ENCODE measurements at places on chromosomes 3 and 15.

DNA sequence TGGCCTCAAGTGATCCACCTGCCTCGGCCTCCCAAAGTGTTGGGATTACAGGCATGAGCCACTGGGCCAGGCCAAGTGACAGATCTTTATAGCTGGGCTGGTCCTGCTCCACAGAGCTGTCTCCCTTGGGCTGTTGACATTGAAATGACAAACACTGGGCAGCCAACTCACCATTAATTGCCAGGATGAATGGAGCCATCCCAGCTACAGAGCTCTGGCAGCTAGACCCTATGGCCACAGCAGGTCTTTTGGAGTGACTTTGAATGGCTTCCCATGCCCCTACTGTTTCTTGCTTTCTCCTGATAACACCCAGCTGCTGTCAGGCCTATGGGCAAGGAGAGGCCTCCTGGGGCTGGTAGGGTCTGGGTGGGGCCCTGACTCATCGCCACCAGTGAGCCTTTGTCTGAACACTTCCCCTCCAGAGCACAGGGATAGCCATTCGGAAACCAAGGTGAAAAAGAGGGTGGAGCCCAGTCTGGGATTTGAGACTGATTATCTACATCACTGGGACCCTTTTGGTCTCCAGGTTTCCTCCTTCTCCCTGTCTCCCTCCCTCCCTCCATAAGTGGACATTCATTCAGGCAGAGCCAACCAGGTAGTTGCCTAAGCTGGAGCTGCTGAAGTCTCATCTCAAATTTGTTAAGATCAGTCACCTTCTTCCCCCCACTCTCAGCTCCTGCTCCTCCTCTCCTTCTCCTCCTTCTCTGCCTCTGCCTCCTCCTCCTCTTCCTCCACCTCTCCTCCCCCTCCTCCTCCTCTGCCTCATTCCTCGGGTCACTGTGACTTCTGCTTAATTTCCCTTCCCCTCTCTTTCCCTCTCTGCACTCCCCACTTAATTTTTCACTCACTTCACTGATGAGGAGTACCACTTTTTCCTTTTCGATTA is 34.0 kb downstream of the BHLHE40 start:
- no peak for DNase-seq

DNA sequence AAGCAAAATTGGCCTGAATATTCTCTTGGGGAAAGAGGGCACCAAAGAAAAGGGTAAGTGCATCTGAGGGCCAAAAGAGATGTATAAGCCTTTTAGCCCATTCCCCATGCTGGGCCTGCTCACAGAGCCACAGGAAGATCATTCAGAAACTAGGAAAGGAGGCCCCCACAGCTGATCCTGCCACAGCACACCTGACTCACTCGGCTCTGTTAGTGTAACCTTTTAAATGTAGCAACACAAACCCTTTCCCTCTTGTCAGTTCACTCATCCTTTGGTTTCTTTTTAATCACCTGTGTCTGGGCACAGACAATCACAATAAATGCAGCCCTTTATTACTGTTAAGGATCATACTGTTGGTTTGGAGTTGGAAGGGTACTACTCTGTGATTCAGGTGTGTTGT is 69.9 kb downstream of the PDCD6IP start:
- DNase-seq = no peak

- no peak for DNase-seq
Observed at GRCh38 chr3:7188551-7188950, 327.6 kb downstream of the GRM7 start.

- DNase-seq = no peak
Observed at GRCh38 chr3:173217127-173217526, 76.1 kb upstream of the SPATA16 start.

DNA sequence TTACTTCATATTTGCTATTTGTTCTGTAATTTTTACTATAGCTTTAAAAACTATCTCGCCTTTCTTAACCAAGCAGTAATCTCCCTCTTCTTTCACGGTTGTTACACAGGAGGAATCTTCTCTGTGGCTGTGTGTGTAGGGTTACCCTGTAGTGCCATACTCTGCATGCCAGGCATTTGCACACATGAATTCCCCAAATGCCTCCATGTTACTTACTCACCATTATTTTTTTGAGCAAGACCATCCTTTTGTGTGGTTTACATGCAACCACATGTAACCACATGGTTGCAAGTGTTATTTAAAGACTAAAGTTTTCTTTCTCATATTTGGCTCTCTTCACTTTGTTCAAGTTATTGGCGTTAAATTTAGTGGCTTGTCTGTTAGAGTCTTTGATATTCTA is 45.5 kb downstream of the HPS3 start:
- DNase-seq = peak; percentile 13

DNA sequence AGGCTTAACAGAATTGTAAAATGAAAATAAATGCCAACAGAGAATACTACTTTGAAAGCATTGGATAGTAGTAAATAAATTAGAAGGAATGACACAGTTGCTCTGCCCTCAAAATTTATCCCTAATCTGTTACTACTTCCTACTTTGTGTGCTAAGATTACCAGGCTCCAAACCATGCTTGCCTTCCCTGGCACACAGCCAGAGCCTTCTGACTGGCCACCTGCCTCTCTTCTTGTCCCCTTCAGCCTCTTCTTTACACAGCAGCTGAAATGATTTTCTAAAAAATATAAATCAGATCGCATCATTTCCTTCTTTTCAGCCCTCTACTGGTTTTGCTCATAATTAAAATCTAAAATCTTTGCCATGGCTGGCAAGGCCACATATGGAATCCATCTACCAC is 334.1 kb downstream of the FHIT start:
- DNase-seq = no peak

DNA sequence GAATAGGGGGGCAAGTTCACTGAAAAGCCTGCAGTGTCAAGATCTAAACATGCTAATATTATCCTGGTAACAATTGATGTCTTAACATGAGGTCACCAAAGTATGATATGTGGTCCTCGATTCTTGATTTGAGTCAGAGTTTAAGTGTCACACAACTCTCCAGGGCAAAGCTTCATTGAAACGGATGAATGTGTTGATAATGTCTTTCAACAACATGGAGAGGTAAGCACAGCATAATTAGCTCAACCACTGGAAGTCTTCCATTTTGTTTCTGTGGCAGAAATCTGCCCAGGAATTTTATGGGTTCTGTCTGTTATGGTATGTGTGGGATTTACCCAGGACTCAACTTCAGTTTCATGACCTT is 591.5 kb downstream of the ZNF385D start:
- no peak for DNase-seq

- DNase-seq = no peak
Observed at GRCh38 chr3:195209847-195210265, 61.1 kb downstream of the XXYLT1 start.

DNA sequence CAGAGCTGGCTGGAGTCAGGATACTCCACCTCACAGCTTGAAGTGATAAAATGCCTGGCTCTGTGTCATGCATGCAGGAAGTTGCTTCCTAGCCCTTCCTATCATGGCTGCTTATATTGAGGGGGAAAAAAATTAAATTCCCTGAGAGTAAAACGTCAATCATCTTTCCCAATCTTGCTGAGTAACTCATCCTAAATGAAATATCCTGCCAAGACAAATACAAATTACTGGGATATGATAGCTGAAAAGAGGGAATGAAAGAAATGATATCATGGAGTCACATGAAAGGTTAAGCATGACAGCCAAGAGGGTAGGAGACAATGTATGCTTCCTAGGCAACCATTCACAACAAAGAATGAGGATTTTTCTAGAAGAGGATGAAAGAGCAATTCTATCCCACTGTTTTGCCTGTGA is 110.6 kb downstream of the ABI3BP start:
- DNase-seq = no peak

DNA sequence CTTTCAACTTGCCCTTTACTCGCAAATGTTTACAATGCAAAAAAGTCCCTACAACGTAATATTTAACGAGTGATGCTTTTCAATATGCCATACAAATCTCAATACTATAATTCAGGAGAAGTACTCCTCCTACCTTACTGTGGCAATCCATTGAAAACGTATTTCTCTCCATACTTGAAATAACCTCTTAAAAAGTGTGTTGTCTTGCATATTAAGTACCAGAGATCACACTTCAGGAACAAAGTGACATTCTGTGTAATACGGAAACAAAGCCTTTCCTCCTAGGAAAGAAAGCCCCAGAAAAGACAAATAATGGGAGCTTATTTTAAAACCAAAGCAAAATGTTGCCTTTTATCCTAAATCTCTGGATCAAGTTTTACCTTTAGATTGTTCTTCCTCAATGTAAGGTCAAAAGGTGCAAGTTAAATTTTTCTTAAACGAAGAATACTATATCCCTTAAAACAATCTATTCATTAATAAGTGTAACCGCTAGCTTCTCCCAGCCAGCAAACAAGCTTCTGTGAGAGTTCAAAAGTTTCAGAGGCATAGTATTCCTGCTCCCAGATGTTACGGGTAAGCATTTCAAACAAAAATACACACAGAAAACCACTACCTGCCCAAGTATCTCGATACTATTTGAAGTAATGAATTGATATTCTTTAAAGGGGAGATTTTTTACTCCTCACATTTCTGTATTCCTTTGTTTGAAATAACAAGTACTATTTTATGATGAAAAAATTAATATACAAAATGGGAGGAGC is 1.7 kb downstream of the TJP1 start:
- no peak for DNase-seq

DNA sequence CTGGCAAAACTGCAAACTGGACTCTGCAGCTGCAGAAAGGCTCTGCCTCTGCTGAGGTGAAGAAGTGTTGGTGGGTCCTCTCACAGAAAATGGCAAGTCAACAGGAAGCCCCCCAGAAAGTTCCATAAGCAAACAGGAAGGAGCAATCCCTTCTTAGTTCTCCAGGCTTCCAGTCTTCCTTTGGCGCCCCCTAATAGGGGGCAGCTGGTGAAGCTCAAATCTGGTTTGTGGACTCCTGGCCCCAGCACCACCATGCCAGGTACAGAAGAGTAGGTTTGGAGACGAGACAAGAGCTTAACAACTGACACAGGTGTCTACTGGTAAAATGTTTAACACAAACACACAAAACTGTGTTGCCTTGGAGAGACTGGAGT is 35.5 kb downstream of the LEO1 start:
- no peak for DNase-seq

DNA sequence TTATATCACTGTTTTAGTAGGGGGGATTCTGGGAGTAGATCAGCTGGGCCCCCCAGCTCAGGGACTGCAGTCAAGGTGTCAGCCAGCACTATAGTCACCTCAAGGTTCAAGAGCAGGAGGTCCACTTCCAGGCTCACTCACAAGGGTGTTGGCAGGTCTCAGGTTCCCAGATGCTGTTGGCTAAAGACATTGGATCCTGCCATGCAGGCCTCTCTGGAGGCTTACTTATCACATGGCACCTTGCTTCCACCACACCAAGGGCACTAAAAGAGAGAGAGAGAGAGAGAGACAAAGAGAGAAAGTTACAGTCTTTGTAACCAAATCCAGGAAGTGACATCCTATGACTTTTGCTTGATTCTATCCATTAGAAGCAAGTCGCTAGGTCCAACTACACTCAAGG is 7.5 kb upstream of the PPP1R14D start:
- no peak for DNase-seq

- no peak for DNase-seq
Observed at GRCh38 chr3:37491776-37492175, 317.4 kb upstream of the LRRFIP2 start.

DNA sequence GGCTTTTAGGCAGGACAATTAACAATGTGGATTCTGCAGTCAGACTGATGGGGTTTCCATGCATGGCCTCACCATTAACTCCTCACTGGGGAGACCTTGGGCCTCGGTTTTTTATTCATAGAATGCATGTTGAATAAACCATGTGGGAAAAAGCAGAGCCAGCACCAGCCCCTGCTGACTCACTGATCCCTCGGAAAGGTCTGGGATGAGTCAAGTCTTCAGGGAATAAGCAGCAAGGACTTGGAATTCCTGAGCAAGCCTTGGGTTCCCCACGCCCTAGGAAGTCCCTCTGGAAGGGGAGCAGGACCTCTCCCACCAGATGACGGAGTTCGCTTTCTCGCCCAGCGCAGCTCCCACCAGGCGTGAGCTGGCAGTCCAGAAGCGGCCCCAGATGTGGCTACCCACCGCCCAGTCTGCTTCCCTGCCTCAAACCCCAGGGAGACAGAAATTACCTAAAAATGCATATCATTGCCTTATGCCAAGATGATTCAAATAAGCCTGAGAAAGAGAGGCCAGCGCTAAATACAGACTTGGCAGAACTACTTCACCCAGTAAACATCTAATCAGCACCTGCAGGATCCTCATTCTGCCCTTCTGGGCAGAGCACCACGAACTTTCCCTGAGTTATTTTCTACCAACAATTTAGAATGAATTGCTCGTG is 45.4 kb downstream of the BTD start:
- DNase-seq = no peak

GRCh38 chr15:86691091-86691663 is 611.5 kb downstream of the AGBL1 start:
- no peak for DNase-seq

DNA sequence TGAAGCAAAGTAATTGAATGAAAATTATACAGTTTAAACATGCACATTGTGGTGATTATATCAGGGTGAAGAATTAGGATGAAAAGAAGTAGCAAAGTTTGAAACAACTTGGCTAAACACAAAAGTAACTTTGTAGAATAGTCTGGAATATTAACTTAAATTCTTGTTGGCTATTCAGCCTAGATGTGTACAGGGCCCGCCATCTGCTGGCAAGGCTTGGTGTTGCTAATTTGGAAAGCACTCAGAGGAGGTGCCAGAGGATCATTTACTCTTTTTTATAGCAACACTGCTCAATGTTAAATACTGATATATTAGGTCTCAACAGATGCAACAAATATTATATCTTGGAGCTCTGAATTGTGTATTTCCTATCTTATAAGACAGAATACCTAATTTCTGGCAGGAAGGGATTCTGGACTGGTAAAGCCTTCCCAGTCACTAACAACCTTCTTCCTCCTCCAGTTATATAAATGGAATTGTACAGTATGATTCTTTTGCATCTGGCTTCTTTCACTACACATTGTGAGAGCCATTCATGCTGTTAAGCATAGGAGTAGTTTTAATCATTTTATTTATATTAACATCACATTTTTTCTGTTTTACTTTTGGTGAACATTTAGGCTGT is 36.1 kb downstream of the TTC23 start:
- peak; percentile 77 for DNase-seq

GRCh38 chr3:53534676-53535400 is 40.4 kb downstream of the CACNA1D start:
- DNase-seq = no peak
